Bladder microvascular endothelial cell (primary cell): ENCODE measurements at places on chromosomes 3 and 15. TPM values are rescaled to one million over a fixed set of nuclear protein-coding genes. Genes with fewer than 3 reads are reported as not detected.

Gene ITIH4
- 0.38 TPM in 1 of 2 replicates, not detected in the other for total RNA-seq

Gene C3orf22
- not detected in 2 replicates for total RNA-seq

Gene MAP3K13
- 7.6 and 12.0 TPM in 2 replicates for total RNA-seq

Gene ARGFX
- not detected in 2 replicates for total RNA-seq

Gene KCNMB2
- not detected in 2 replicates for total RNA-seq

Gene RTP4
- 1.6 and 2.8 TPM in 2 replicates for total RNA-seq

Gene KLF13
- 30.8 and 32.1 TPM in 2 replicates for total RNA-seq

Gene FBXO40
- under 0.01 TPM in 1 of 2 replicates, not detected in the other for total RNA-seq

Gene DUT
- total RNA-seq = 39.7 and 47.6 TPM in 2 replicates

Gene IQGAP1
- 268 and 407 TPM in 2 replicates for total RNA-seq

Gene EXOG
- total RNA-seq = 6.3 and 13.3 TPM in 2 replicates

Gene ARL8B
- total RNA-seq = 32.2 and 67.4 TPM in 2 replicates

Gene PRR20G
- not detected in 2 replicates for total RNA-seq

Gene COL6A6
- not detected in 2 replicates for total RNA-seq

Gene CA12
- 0.25 and 0.32 TPM in 2 replicates for total RNA-seq

Gene BTLA
- under 0.01 TPM in 1 of 2 replicates, not detected in the other for total RNA-seq

Gene ST3GAL6
- total RNA-seq = 6.0 and 21.9 TPM in 2 replicates

Gene VILL
- total RNA-seq = 5.2 and 6.2 TPM in 2 replicates

Gene SUSD5
- 3.6 and 9.3 TPM in 2 replicates for total RNA-seq

Gene NR1I2
- total RNA-seq = under 0.01 TPM in 1 of 2 replicates, not detected in the other

Gene HEXA
- total RNA-seq = 57.5 and 90.6 TPM in 2 replicates

Gene LIPC
- total RNA-seq = not detected in 2 replicates

Gene NTRK3
- total RNA-seq = not detected in 2 replicates

Gene SPATA12
- 0.13 TPM in 1 of 2 replicates, not detected in the other for total RNA-seq

Gene CLDND1
- 76.4 and 152 TPM in 2 replicates for total RNA-seq

Gene FBXO22
- total RNA-seq = 51.6 and 83.6 TPM in 2 replicates

Gene CLDN11
- 200 and 216 TPM in 2 replicates for total RNA-seq

Gene SLC28A1
- not detected in 2 replicates for total RNA-seq

Gene REC114
- total RNA-seq = not detected in 2 replicates

Gene LYZL4
- total RNA-seq = not detected in 2 replicates

Gene GOLGA8G
- not detected in 2 replicates for total RNA-seq

Gene PAQR5
- total RNA-seq = under 0.01 and 0.06 TPM in 2 replicates

Gene KLHL6
- 6.9 and 8.6 TPM in 2 replicates for total RNA-seq

Gene PPP1R14D
- not detected in 2 replicates for total RNA-seq

Gene CCNB2
- 18.7 and 31.2 TPM in 2 replicates for total RNA-seq

Gene ROBO2
- under 0.01 and 0.06 TPM in 2 replicates for total RNA-seq

Gene GCSAM
- not detected in 2 replicates for total RNA-seq

Gene AGTR1
- not detected in 2 replicates for total RNA-seq

Gene CLRN1
- total RNA-seq = not detected in 2 replicates

Gene ATP13A5
- not detected in 2 replicates for total RNA-seq

Gene ZNF501
- total RNA-seq = 4.4 and 5.3 TPM in 2 replicates

Gene IGF2BP2
- total RNA-seq = 15.9 and 60.4 TPM in 2 replicates
